ENCODE measurements at places on chromosomes 12 and 14. TPM values are rescaled to one million over a fixed set of nuclear protein-coding genes. Genes with fewer than 3 reads are reported as not detected.

RDH12 gene
- 0.62 TPM for polyA plus RNA-seq

GRIP1 gene
- polyA plus RNA-seq = 22.2 TPM

MED6 gene
- 43.2 TPM for polyA plus RNA-seq

SMOC1 gene
- polyA plus RNA-seq = 1.7 TPM

MYF6 gene
- polyA plus RNA-seq = 0.11 TPM

RPGRIP1 gene
- 0.37 TPM for polyA plus RNA-seq

KLRF1 gene
- polyA plus RNA-seq = 1.5 TPM

OTUB2 gene
- 4.2 TPM for polyA plus RNA-seq

YAF2 gene
- 29.2 TPM for polyA plus RNA-seq

DHRS4L2 gene
- 28.4 TPM for polyA plus RNA-seq

MYRFL gene
- polyA plus RNA-seq = 0.87 TPM

IL22 gene
- not detected for polyA plus RNA-seq

OR6C75 gene
- 0.09 TPM for polyA plus RNA-seq

TPH2 gene
- not detected for polyA plus RNA-seq

BDKRB2 gene
- 5.4 TPM for polyA plus RNA-seq

LPAR5 gene
- 1.1 TPM for polyA plus RNA-seq

CFAP54 gene
- 3.7 TPM for polyA plus RNA-seq

GLI1 gene
- polyA plus RNA-seq = 20.3 TPM

TTC9 gene
- 3.2 TPM for polyA plus RNA-seq

EMC9 gene
- polyA plus RNA-seq = 22.7 TPM

ZFYVE26 gene
- polyA plus RNA-seq = 14.1 TPM

HCAR2 gene
- polyA plus RNA-seq = 0.59 TPM

AQP2 gene
- 113 TPM for polyA plus RNA-seq

SPIC gene
- polyA plus RNA-seq = not detected

MANSC4 gene
- not detected for polyA plus RNA-seq

APOLD1 gene
- 14.5 TPM for polyA plus RNA-seq

GLT1D1 gene
- 2.2 TPM for polyA plus RNA-seq

MYH6 gene
- polyA plus RNA-seq = 0.24 TPM

THTPA gene
- polyA plus RNA-seq = 17.8 TPM

LRP6 gene
- 68.5 TPM for polyA plus RNA-seq

ALDH2 gene
- 88.3 TPM for polyA plus RNA-seq

TMEM52B gene
- 134 TPM for polyA plus RNA-seq

LBHD2 gene
- not detected for polyA plus RNA-seq

DAD1 gene
- 242 TPM for polyA plus RNA-seq

RNU6-7 gene
- not detected for polyA plus RNA-seq

MSI1 gene
- polyA plus RNA-seq = 31.9 TPM

PTCSC3 gene
- polyA plus RNA-seq = 0.32 TPM

SERPINA12 gene
- 0.77 TPM for polyA plus RNA-seq

NFATC4 gene
- polyA plus RNA-seq = 74.4 TPM

STON2 gene
- 33.3 TPM for polyA plus RNA-seq

GAS2L3 gene
- 23.6 TPM for polyA plus RNA-seq

ITGA7 gene
- 20.1 TPM for polyA plus RNA-seq

Data from left renal cortex interstitium (tissue), 4 donors.